ENCODE measurements at places on chromosomes 12 and 14.

- no peak for DNase-seq
These were observed 853.7 kb downstream of the GALC start for GRCh38 chr14:87139299-87139698.

DNA sequence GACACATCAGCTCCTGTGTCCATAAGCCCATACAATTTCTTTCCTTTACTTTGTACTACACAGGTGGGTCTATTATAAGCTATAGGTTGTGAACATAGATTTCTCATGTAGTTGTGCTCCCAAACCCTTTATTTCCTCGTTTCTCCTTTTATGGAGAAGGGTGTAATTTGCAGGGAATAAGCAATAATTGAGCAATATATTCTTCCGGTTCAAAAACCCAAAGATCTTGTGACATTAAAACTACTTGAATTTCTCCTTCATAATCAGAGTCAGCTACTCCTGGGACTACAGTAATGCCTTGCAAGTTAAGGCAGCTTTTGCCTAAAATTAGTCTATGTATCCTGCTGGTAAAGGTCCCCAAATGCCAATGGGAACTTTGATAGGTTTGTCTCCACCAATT, 19.1 kb upstream of the MAPKAPK5 start:
- DNase-seq, result no peak

DNA sequence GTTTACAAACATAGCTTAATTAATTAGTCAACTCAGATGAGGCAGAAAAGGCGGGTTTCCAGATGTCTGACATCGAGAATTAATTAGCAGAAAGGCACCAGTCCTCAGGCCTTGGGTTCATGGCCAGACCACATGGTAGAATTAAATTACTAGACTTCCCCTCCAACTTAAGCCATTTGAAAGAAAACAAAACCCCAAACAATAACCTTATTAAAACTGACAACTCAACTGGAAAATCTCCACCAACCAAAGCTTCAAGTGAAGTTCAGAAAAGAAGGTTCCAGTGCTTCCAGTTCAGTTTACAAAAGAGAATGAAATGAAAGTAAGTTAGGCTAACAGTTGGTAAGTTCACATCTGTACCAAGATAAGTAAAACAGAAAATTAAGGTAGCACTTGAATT, 349.5 kb downstream of the GRIN2B start:
- peak; percentile 33 for DNase-seq

GRCh38 chr14:105602243-105602750, 75.9 kb downstream of the TMEM121 start:
- no peak for DNase-seq

GRCh38 chr14:39016733-39017095, 86.3 kb downstream of the SEC23A start:
- no peak for DNase-seq

- DNase-seq, result no peak
These were observed 7.0 kb downstream of the CSRNP2 start for GRCh38 chr12:51076236-51076930.

DNA sequence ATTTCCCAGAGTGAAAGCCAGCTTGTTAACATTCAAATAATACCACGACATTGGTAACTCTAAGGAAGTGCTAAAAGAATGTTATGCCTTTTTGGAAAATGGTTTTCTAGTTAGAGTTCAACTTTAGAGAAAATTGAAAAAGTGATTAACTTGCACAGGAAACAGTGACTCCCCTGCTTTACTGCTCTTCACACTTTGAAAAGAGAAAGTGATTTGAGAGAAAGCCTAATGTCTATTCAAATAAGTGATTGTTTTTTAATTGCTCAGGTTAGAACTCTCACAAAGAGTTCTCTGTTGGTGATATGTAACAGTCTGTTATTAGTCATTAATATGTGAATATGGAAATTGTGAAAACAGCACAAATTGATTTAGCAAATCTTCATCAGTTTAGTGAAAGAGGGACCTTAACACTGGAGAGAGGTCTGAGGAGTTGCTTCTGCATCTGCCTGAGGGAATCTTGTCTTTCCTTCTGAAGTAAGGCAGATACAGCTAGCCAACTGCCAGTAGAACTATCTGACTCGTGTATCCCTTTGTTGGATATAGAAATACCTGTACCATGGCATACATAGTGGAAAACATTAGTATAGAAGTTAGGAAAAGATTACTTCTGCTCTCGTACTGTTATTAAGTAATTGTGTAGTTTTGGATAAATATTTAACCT, 25.5 kb downstream of the ATF7IP start:
- DNase-seq, result no peak

- peak; percentile 22 for DNase-seq
These were observed at the start of gene GPR68 for GRCh38 chr14:91244501-91244901. GPR68 (minus strand) TSS chr14:91244704; CDS start chr14:91235050, 9,654 bp downstream.

GRCh38 chr12:48183876-48184548, 568 bp downstream of the CCDC184 start:
- no peak for DNase-seq

GRCh38 chr14:102575160-102575845, 17.1 kb upstream of the RCOR1 start:
- no peak for DNase-seq

DNA sequence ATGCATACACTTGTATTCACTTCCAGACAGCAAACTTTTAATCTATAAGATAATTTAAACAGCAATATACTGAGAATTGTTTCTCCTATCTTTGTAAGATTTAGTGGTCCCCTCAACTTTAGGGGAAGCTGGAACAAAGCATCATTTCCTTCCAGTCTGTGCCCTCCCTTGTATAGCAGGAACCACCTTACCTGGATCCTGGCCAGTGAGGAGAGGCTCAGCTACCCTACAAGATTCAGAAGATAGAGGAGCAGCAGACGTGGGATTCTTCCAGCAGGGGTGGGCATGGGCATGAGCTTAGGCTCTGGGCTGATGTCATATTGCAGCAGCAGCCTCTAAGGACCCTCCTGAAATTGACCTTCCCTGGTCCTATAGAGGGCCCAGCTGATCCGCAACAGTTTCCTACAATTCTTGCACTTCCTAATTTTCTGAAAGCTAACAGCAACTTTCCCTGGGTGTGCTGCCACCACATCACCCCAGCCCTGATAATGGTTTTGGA, 21.3 kb downstream of the MOK start:
- no peak for DNase-seq

- no peak for DNase-seq
These were observed 57.8 kb downstream of the GTF2A1 start for GRCh38 chr14:81162941-81163340.

DNA sequence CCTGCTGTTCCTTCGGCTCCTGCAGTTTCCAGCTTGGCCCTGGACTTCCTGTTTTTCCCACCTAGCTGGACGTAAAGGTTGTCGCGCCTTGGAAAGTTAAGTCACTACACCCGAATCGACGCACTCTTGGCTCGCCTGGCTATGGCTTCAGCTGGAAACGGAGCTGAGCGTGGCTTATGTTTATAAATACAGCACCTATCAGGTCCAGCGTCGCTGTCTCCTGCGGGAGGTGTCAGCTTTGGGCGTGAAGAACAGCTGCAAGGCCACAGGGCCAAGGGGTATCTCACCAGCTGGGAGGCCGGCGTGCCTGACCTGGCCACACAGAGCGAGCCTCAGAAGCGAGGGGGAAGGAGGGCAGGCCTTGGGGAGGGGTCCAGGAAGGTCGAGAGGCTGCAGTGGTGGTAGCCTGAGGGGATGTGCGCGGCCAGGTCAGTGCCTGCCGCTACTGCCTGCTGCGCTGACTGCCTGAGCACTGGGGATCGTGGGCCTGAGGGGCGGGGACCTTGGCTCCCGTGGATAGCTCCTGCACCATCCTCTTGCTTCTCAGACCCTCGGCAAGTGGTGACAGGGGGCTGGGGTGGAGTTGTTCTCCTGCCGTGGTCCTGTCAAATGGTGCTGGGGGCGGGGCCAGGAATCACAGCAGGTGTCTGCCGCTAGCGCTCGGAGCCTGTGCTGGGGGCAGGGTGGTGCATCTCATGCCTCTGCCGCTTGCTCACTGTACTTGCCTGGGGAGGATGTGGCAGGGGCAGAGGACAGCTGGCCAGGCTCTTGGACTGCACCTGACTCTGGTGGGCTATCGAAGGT, 12.5 kb downstream of the PACS2 start:
- DNase-seq, result no peak

GRCh38 chr14:55026441-55026792, 482 bp downstream of the WDHD1 start:
- DNase-seq, result no peak
